Activated T-cell treated with anti-CD3 and anti-CD28 coated beads, Interleukin-2, amount 50 U/mL, for 72 hours (primary cell): ENCODE measurements at places on chromosomes 12 and 14. TPM values are rescaled to one million over a fixed set of nuclear protein-coding genes. Genes with fewer than 3 reads are reported as not detected.

- no peak for DNase-seq
- no peaks in the 10 kb centered on the region for H3K4me1 ChIP-seq
- H3K27ac ChIP-seq, result no peak overlapping the region
- no peaks in the 10 kb centered on the region for H3K36me3 ChIP-seq
- no peak overlapping the region for H3K4me3 ChIP-seq
These were observed 18.8 kb upstream of the GAS2L3 start for GRCh38 chr12:100554608-100555077.

GRCh38 chr14:73287071-73287470 lies 49.8 kb downstream of the PAPLN start:
- H3K4me3 ChIP-seq, result no peak overlapping the region
- H3K27me3 ChIP-seq, result no peaks in the 10 kb centered on the region
- no peak overlapping the region for H3K27ac ChIP-seq
- DNase-seq, result no peak

DNA sequence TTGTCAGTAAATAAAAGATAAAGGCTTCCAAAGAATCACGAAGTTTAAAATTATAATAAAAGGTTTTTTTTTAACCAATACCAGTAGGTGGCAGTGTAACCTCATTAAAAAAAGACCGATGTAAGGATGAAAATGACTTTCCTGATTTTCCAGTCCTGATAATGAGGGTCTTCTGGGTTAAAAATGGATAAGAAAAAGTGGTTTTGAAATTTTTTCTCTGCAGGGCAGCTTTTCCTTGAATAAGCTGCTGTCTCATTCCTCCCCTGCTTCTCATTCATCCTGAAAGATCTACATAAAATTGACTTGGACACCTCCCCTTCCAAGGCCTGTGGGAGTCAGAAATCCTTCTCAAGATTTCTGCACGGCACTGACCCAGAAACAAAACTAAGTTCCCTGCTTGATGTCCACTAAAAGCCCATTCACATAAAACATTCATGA lies 58.9 kb upstream of the FBXO33 start:
- no peak for DNase-seq
- no peak overlapping the region for H3K4me3 ChIP-seq
- peaks cover 6% of the 10 kb centered on the region for H3K36me3 ChIP-seq
- H3K27ac ChIP-seq, result no peak overlapping the region
- no peaks in the 10 kb centered on the region for H3K4me1 ChIP-seq

DNA sequence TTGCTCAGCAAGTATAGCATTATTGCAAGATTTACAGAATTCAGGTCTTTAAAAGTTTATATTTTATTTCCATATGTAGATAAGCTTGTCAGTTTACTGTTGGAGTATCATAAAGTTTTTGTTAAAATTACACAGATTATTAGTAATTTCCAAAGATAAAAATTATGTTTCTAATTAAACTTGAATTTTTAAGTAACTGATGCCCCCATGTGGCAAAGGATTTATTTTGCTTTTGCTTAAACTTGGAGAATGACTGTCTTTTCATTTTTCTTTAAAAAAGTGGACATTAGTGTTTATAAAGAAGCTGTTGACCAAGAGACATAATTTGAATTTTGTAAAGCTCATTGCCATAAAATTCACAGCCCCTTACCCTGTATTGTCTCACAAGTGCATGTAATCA lies 45.8 kb downstream of the ETNK1 start:
- H3K4me3 ChIP-seq, result no peak overlapping the region
- H3K27ac ChIP-seq, result no peak overlapping the region
- DNase-seq, result no peak
- no peaks in the 10 kb centered on the region for H3K27me3 ChIP-seq

- H3K4me1 ChIP-seq, result no peaks in the 10 kb centered on the region
- no peak for DNase-seq
- no peak overlapping the region for H3K27ac ChIP-seq
- H3K36me3 ChIP-seq, result no peaks in the 10 kb centered on the region
- H3K27me3 ChIP-seq, result peaks cover 12% of the 10 kb centered on the region
- no peak overlapping the region for H3K4me3 ChIP-seq
These were observed 21.7 kb upstream of the VRTN start for GRCh38 chr14:74326369-74327152.

DNA sequence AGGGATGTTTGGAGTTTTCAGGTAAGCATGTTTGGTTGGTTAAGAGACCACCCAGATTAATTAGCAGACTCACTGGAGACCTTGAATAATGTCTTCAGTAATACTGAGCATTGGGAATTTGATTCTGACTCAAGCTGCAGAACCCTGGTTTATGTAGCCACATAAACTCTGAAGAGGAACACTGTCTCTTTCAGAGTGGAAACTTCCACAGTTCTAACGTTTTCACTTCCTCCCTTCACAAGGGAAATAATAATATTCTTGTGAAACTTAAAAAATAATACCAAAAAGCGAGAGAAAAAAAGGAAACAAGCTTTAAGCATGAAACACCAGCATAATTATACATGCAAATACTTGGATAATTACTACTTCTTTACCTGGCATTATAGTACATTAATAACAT lies 40.0 kb upstream of the ST8SIA1 start:
- no peak overlapping the region for H3K27ac ChIP-seq
- H3K4me1 ChIP-seq, result no peaks in the 10 kb centered on the region
- no peak for DNase-seq
- H3K36me3 ChIP-seq, result no peaks in the 10 kb centered on the region

Gene PTGER2
- total RNA-seq, result 6.2 TPM

Gene TAS2R19
- total RNA-seq, result 2.1 TPM

Gene OR4E2
- not detected for total RNA-seq

Gene C12orf75
- total RNA-seq, result 68.6 TPM

Gene IRAK3
- 1.3 TPM for total RNA-seq
